CD4-positive, alpha-beta memory T cell (primary cell): ENCODE measurements at places on chromosomes 3 and 15. TPM values are rescaled to one million over a fixed set of nuclear protein-coding genes. Genes with fewer than 3 reads are reported as not detected.

Gene WDR5B
- 19.4 TPM for total RNA-seq

Gene CLEC3B
- total RNA-seq: 1.5 TPM

Gene MYZAP
- total RNA-seq: 1.2 TPM

Gene SAMMSON
- not detected for total RNA-seq

Gene PP2D1
- not detected for total RNA-seq

Gene CACNA1D
- not detected for total RNA-seq

Gene GOLGA8J
- total RNA-seq: not detected

GRCh38 chr3:34599595-34599994 lies 801.2 kb downstream of the PDCD6IP start:
- no peaks in the 10 kb centered on the region for H3K36me3 ChIP-seq
- DNase-seq: no peak
- no peak overlapping the region for H3K27ac ChIP-seq
- H3K4me3 ChIP-seq: no peak overlapping the region

DNA sequence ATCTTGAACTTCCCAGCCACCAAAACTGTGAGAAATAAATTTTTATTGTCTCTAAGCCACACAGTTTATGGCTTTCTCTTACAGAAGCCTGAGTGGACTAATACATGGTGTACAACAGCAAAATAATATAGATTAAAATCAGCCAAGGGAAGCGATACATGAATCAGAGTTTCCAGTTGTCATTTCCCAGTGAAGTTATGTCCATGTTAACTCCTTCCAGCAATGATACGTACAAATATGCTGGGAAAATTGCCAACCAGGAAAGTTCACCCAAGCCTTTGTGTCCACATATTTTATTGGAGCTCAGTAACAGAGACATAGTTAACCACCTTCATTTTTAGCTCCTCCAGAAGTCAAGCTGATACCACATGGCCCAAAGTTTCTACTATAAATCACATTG lies 280.9 kb upstream of the KCNMB2 start:
- no peaks in the 10 kb centered on the region for H3K36me3 ChIP-seq
- no peak overlapping the region for H3K4me3 ChIP-seq
- no peak overlapping the region for H3K27ac ChIP-seq
- no peaks in the 10 kb centered on the region for H3K4me1 ChIP-seq
- DNase-seq: no peak

DNA sequence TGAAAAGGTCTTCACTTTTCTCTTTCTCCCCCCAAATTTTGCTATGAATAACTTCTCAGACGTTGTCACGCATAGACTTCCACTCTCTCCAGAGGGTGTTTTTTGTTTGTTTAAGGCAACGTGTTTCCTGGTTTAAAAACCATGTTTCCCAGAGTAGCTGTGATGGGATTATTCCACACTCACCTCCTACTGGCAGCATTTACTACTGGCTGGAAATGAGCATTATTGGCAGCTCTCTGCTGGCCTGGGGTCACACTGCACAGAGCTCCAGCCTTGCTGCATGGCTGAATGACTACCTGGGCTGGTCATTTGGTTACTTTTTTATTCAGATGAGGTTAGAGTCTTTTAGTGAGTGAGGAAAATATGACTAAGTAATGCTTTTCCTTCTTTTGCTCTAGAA lies 65.2 kb downstream of the RARB start:
- no peak overlapping the region for H3K4me3 ChIP-seq
- H3K4me1 ChIP-seq: no peaks in the 10 kb centered on the region
- no peaks in the 10 kb centered on the region for H3K36me3 ChIP-seq
- H3K27ac ChIP-seq: no peak overlapping the region

DNA sequence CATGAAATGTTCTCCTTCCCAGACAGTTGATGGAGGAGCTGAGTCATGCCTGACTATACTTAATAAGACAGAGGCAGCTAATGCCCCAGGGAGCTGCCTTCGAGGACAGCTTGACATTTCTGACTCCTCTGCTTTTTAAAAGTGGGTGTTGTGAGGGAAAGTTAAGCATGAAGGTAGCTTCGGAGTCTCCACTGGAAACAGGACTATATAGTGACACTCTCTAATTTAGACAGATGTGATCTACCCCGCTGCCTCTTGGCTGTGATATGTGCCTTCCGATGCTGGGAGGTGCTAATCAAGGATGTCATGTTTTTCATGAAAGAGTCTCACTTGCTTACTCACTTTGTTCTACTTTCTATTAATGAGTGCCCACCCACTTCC lies 72.7 kb downstream of the IL1RAP start:
- H3K27ac ChIP-seq: no peak overlapping the region
- no peaks in the 10 kb centered on the region for H3K27me3 ChIP-seq
- H3K36me3 ChIP-seq: no peaks in the 10 kb centered on the region
- DNase-seq: no peak

- no peak overlapping the region for H3K4me3 ChIP-seq
- H3K27me3 ChIP-seq: peaks cover 8% of the 10 kb centered on the region
- H3K36me3 ChIP-seq: no peaks in the 10 kb centered on the region
- H3K4me1 ChIP-seq: no peaks in the 10 kb centered on the region
These were observed 163.8 kb downstream of the SV2B start for GRCh38 chr15:91263632-91264531.

- DNase-seq: no peak
- H3K4me3 ChIP-seq: no peak overlapping the region
- H3K36me3 ChIP-seq: peaks cover 34% of the 10 kb centered on the region
These were observed 17.1 kb downstream of the TPM1 start for GRCh38 chr15:63059573-63060216.

GRCh38 chr3:40939741-40940130 lies 259.6 kb upstream of the CTNNB1 start:
- no peak overlapping the region for H3K27ac ChIP-seq
- H3K4me3 ChIP-seq: no peak overlapping the region
- no peaks in the 10 kb centered on the region for H3K27me3 ChIP-seq
- no peaks in the 10 kb centered on the region for H3K36me3 ChIP-seq

GRCh38 chr15:77836121-77836692 lies 203.5 kb upstream of the LINGO1 start:
- H3K27ac ChIP-seq: no peak overlapping the region
- H3K4me3 ChIP-seq: no peak overlapping the region
- no peak for DNase-seq
- H3K36me3 ChIP-seq: no peaks in the 10 kb centered on the region
- H3K4me1 ChIP-seq: no peaks in the 10 kb centered on the region

- no peak overlapping the region for H3K27ac ChIP-seq
- H3K27me3 ChIP-seq: no peaks in the 10 kb centered on the region
- no peaks in the 10 kb centered on the region for H3K36me3 ChIP-seq
- no peak overlapping the region for H3K4me3 ChIP-seq
- peak; percentile 51 for DNase-seq
These were observed 175.8 kb downstream of the FOXB1 start for GRCh38 chr15:60179786-60180391.

DNA sequence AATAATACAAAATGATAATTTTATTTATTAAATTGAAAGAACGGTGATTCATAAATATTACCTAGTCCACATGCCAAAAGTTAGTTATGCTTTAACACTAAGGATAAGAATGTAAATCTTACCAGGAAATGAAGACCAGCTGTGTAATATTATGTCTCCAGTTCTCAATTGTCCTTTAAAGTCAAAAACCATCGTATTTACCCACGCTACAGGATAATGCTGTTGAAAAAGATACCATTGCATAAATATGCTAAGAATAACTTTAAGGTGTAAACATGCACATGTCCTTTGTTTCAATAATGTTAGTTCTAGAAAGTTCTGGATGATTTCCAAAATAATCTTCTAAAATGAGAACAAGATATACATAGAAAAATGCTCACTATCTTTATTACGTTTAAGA lies 103.5 kb downstream of the FAIM start:
- H3K36me3 ChIP-seq: peaks cover 9% of the 10 kb centered on the region
- H3K4me1 ChIP-seq: no peaks in the 10 kb centered on the region
- no peak overlapping the region for H3K4me3 ChIP-seq
- no peak overlapping the region for H3K27ac ChIP-seq
- DNase-seq: no peak
- H3K27me3 ChIP-seq: no peaks in the 10 kb centered on the region

- no peaks in the 10 kb centered on the region for H3K27me3 ChIP-seq
- H3K4me3 ChIP-seq: no peak overlapping the region
- peaks cover 6% of the 10 kb centered on the region for H3K4me1 ChIP-seq
- H3K36me3 ChIP-seq: no peaks in the 10 kb centered on the region
- no peak for DNase-seq
These were observed 49.5 kb downstream of the UMPS start for GRCh38 chr3:124779751-124780191.

DNA sequence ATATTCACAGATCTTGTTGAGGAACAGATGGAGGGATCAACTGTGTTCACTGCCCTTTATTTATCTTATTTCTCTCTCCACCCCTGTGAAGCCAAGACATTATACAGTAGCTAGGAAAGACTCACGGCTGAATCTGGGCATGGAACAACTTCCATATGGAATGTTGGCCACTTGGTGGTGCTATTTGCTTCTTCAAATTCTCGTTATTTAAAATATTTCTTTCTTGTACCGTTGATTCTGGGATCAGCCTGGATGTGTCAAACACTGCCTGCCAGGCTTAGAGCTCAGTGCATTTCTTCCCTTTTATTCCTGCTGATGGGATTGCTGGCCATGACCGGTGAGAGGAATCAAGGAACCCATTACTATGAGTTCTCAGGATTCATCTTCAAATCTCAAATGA lies 17.5 kb upstream of the GASK1A start:
- peaks cover 4% of the 10 kb centered on the region for H3K4me1 ChIP-seq
- no peak overlapping the region for H3K4me3 ChIP-seq
- H3K27me3 ChIP-seq: no peaks in the 10 kb centered on the region
- H3K36me3 ChIP-seq: no peaks in the 10 kb centered on the region
- DNase-seq: peak; percentile 28

DNA sequence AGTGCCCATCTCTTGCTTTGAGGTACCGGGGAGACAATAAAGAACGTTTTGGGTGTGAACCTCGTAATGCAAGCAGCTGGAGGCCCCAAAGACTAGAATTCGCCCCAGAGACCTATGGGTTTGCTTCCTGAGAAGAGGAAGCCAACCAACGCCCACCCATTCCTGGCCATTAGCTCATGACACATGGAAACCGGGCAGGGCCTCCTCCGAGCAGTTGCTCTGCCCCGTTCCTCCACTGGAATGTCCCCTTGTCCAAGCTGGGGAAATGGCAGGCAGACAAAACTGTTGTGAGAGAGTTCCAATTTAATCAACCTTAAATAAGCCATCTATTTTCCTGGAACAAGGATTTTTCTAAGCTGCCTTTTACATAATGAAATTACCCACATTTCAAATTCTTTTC lies 250.9 kb upstream of the IGF1R start:
- H3K27me3 ChIP-seq: no peaks in the 10 kb centered on the region
- H3K4me3 ChIP-seq: no peak overlapping the region
- H3K27ac ChIP-seq: no peak overlapping the region
- H3K4me1 ChIP-seq: no peaks in the 10 kb centered on the region
- no peaks in the 10 kb centered on the region for H3K36me3 ChIP-seq
- no peak for DNase-seq

DNA sequence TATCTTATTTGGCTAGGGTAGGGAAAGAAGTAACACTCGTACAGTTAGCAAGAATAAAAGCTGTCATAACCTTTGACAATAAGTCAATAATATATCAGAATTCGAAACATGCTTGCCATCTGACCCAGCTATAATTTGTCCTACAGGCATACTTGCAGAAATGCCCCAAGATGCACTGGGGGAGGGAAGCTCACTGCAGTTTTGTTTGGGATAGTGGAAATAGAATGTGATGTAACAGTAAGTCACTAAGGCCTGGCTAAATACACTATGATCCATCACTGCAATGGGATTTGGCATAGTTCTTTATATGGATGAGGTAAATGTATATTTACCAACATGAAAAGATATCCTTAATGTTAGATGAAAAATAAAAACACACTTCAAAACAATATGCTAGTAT lies 25.5 kb upstream of the TMOD3 start:
- no peak for DNase-seq
- no peak overlapping the region for H3K4me3 ChIP-seq
- peaks cover 14% of the 10 kb centered on the region for H3K36me3 ChIP-seq
- H3K4me1 ChIP-seq: no peaks in the 10 kb centered on the region
- H3K27ac ChIP-seq: no peak overlapping the region

- H3K4me1 ChIP-seq: peaks cover 69% of the 10 kb centered on the region
- H3K27ac ChIP-seq: peak overlapping the region; percentile 18
- peak overlapping the region; percentile 23 for H3K4me3 ChIP-seq
- no peak for DNase-seq
- H3K27me3 ChIP-seq: no peaks in the 10 kb centered on the region
These were observed 2.5 kb downstream of the FEM1B start for GRCh38 chr15:68279779-68280753.

DNA sequence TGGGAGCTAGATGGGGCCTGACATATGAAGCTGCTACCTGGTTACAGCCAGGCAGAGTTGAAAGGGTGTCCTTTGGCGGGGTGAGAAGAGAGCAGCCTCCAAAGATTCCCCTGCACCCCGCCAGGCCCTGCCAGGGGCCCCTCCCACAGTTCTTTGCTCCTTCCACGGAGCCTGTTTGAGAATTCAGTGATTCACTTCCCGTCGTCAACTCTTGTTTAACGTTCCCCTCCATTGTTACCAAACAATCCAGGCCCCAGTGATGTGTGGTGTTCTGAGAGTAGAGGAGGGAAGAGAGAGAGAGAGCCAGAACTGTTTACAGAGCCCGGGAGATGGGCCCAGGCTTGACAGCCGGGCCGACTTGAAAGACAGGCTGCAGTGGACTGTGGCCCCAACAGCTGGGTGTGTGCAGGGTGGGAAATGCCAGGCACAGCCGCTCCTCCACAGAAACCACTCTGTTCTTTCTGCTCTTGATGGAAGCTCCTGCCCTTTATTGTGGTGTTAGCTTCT lies 81.5 kb downstream of the SMAD3 start:
- no peak overlapping the region for H3K4me3 ChIP-seq
- H3K4me1 ChIP-seq: peaks cover 88% of the 10 kb centered on the region
- peak overlapping the region; percentile 31 for H3K27ac ChIP-seq
- DNase-seq: peak; percentile 78
- H3K36me3 ChIP-seq: no peaks in the 10 kb centered on the region
- H3K27me3 ChIP-seq: no peaks in the 10 kb centered on the region

DNA sequence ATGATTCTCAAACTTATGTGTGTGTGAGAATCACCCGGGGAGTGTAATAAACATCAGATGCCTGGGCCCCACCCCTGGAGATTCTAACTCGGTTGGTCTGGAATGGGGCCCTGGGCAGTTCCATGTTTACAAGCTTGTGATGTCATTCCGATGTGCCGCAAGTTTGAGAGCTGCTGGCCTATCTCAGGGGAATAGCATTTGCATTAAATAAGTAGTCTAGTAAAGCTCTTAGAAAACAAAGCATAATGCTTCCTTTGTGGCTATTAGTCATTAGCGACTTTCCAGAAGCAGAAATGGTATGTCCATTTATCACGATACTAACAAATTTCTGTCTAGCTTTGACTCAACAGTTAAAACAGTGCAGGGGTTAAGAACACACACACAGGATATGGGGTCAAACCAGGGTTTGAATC lies 20.9 kb downstream of the PGBD4 start:
- no peak overlapping the region for H3K4me3 ChIP-seq
- H3K27ac ChIP-seq: no peak overlapping the region
- no peaks in the 10 kb centered on the region for H3K36me3 ChIP-seq
- H3K27me3 ChIP-seq: no peaks in the 10 kb centered on the region
- H3K4me1 ChIP-seq: no peaks in the 10 kb centered on the region
- no peak for DNase-seq

GRCh38 chr3:169453256-169454059 lies 210.1 kb downstream of the MECOM start:
- DNase-seq: no peak
- no peaks in the 10 kb centered on the region for H3K4me1 ChIP-seq
- no peaks in the 10 kb centered on the region for H3K36me3 ChIP-seq
- no peak overlapping the region for H3K4me3 ChIP-seq
- no peaks in the 10 kb centered on the region for H3K27me3 ChIP-seq
